Ascending aorta (tissue), 2 donors: ENCODE measurements at places on chromosomes 3 and 15.
A peak's percentile ranks its signal among the peaks of the same experiment; 100 is the strongest.

DNA sequence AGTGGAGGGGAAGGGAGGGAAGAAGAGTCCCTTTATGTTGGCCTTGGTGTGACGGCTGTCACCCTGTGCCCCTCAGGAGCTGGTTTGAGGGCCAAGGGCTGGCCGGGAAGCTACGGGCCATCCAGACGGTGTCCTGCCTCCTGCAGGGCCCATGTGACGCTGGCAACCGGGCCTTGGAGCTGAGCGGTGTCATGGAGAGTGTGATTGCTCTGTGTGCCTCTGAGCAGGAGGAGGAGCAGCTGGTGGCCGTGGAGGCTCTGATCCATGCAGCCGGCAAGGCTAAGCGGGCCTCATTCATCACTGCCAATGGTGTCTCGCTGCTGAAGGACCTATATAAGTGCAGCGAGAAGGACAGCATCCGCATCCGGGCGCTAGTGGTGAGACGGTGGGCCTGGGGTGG is 8.1 kb upstream of the RCCD1 start:
- no peaks in the 10 kb centered on the region for H3K27me3 ChIP-seq
- peaks cover 95% of the 10 kb centered on the region for H3K36me3 ChIP-seq
- no peak overlapping the region for H3K4me3 ChIP-seq
- no peak for DNase-seq
- no peak overlapping the region for H3K27ac ChIP-seq

DNA sequence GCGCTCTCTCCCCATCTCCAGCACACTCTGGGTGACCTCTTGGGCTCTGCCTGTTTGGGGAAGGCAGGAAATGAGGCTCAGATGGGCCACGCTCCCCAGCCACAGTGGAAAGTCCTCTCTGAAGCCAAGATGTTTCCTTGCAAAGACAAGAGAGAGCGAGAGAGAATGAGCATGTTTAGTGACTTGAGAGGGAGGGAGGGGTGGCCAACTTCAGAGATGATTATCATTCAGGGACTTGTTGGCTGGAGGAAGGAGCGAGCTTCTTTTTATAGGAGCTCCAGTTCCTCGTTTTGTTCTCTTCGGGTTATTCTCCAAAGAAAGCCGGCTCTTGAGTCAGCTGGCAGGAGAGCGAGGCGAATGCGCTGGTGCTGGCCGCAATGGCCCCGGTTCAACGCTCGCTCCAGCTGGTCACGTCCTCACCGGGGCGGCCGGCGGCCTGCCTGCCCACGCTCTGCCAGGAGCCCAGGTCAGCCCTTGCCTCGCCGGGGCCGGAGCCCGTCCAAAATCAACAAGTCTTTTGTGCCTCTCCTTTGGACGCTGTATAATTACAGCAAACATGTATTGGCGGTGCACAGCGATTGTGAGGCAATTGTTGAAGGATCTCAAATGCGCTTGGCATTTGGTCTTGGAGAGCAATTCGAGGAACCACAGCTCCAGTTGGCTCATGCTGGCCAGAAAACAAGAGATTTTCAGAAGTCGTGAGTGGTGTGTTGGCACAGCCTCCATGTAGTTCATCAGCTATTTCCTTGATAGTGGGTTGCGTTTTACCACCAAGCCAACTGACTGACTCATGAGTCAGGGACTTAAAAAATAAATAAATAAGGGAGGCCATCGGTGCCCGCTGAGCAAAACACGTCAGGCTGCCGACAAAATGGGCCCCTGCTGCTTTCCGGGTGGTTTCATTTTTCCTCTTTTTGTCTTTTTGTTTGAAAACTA is 288.6 kb downstream of the UACA start:
- peak; percentile 79 for DNase-seq
- H3K27ac ChIP-seq: peak overlapping the region; percentile 91
- no peaks in the 10 kb centered on the region for H3K27me3 ChIP-seq
- no peaks in the 10 kb centered on the region for H3K36me3 ChIP-seq

DNA sequence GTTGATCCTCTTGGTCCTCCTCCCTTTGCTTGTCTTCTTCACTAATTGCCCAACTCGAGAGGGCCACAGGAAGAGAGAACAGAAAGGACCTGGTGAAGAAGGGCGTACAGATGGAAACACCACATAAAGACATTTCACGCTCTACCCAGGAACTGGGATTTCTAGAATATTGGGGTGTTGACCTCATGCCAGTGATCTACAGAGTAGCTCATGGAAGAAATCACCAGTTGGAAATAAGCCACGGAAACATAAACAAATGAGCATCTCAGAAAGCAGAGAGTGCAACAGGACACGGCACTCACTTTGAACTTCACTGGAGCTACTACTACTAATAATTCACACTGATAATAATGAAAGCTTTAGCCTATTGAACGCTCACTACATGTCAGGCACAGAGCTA is 84.6 kb upstream of the ARHGEF3 start:
- H3K36me3 ChIP-seq: no peaks in the 10 kb centered on the region
- H3K27me3 ChIP-seq: no peaks in the 10 kb centered on the region

GRCh38 chr3:59908701-59909100 is 858.9 kb upstream of the CFAP20DC start:
- DNase-seq: no peak
- H3K27ac ChIP-seq: no peak overlapping the region
- no peaks in the 10 kb centered on the region for H3K36me3 ChIP-seq

GRCh38 chr3:11317300-11317699 is 45.1 kb downstream of the ATG7 start:
- H3K4me3 ChIP-seq: no peak overlapping the region
- H3K4me1 ChIP-seq: no peaks in the 10 kb centered on the region
- H3K36me3 ChIP-seq: peaks cover 95% of the 10 kb centered on the region
- no peak overlapping the region for H3K27ac ChIP-seq
- H3K27me3 ChIP-seq: no peaks in the 10 kb centered on the region
- DNase-seq: no peak

GRCh38 chr3:113166719-113167492 is 44.5 kb upstream of the BOC start:
- peaks cover 11% of the 10 kb centered on the region for H3K4me1 ChIP-seq
- no peaks in the 10 kb centered on the region for H3K27me3 ChIP-seq
- no peaks in the 10 kb centered on the region for H3K36me3 ChIP-seq
- no peak for DNase-seq

DNA sequence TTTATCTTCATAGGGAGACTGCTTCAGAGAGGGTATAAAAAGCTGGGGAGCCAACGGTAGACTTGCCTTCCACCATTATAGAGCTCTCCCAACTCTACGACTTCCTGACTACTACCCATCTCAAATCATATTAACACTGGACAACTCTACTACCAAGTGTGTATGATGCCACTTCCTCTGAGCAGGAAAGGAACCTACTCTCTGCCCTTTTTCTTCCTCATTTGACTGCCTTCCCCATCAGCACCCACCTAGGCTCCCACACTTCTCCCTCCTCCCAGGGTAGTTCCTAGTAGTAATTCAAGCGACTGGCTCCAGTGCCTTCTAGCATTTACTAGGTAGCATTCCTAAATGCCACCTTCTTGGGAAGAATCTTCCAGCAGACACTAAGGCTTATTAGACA is 24.5 kb upstream of the TBL1XR1 start:
- H3K27ac ChIP-seq: no peak overlapping the region
- no peaks in the 10 kb centered on the region for H3K27me3 ChIP-seq
- no peaks in the 10 kb centered on the region for H3K36me3 ChIP-seq
- DNase-seq: no peak

- H3K4me1 ChIP-seq: no peaks in the 10 kb centered on the region
- no peak overlapping the region for H3K27ac ChIP-seq
- no peaks in the 10 kb centered on the region for H3K27me3 ChIP-seq
- H3K36me3 ChIP-seq: no peaks in the 10 kb centered on the region
- H3K4me3 ChIP-seq: no peak overlapping the region
These were observed 14.5 kb upstream of the CCR1 start for GRCh38 chr3:46222435-46223161.

DNA sequence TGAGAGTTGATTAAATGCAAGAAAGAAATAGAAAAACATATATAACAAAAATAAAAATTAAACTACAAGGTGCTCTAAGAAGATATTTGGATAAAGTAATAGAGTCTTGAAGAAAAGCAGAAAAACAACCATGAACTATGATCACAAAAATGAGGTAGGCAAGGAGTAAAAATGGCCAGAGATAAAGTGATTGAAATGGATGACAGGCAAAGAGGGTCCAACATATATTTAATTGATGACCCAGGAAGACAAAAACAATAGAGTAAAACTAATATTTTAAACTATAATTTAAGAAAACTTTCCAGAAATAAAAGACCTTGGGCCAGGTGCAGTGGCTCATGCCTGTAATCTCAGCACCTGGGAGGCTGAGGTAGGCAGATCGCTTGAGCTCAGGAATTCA is 22.1 kb upstream of the WDR49 start:
- no peaks in the 10 kb centered on the region for H3K27me3 ChIP-seq
- peaks cover 21% of the 10 kb centered on the region for H3K36me3 ChIP-seq
- H3K4me3 ChIP-seq: no peak overlapping the region

DNA sequence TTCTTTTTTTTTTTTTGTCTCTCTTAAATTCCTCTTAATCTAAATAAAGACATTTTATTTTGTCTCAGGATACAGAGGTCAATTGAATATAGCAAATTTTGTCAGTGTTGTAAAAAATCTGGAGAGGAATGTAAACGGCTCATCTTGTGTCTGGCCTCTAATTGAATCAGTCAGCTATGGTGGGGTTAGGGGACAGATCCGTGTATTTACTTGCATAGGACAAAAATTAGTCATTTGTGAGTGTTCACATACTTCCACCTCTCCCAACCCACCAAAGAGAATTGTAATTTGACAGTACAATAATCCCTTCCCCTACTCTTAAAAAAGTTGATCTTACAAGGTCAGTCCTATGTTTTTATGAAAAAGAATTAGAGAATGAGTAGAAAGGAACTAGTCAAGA is 18.3 kb downstream of the PPARG start:
- no peaks in the 10 kb centered on the region for H3K36me3 ChIP-seq
- no peak overlapping the region for H3K27ac ChIP-seq
- H3K4me1 ChIP-seq: no peaks in the 10 kb centered on the region
- no peaks in the 10 kb centered on the region for H3K27me3 ChIP-seq
- no peak overlapping the region for H3K4me3 ChIP-seq
- DNase-seq: no peak

- DNase-seq: no peak
- no peak overlapping the region for H3K4me3 ChIP-seq
- H3K36me3 ChIP-seq: no peaks in the 10 kb centered on the region
- H3K27ac ChIP-seq: no peak overlapping the region
These were observed 53.2 kb upstream of the PPARG start for GRCh38 chr3:12235691-12236090.

DNA sequence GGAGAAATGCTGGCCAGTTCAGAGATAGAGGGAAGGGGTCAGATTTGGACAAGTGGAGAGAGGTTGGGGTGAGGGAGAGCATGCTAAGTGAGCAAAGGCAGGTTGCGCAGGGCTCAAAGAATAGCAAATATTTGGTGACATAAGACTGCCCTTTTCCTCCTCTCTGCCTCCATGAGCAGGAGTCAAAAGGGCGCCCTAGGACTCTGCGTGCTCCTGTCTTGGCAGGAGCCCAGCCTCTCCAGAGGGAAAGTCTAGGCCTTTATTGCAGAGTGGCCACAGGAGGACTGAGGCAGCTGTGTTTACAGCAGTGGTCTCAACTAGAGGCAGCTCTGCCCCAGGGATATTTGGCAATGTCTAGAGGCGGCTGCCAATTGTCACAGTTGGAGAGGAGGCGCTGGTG is 165.6 kb downstream of the FAM43A start:
- no peak overlapping the region for H3K27ac ChIP-seq
- H3K27me3 ChIP-seq: no peaks in the 10 kb centered on the region
- H3K4me1 ChIP-seq: peaks cover 3% of the 10 kb centered on the region
- H3K36me3 ChIP-seq: no peaks in the 10 kb centered on the region
- no peak overlapping the region for H3K4me3 ChIP-seq

- no peaks in the 10 kb centered on the region for H3K4me1 ChIP-seq
- H3K27ac ChIP-seq: no peak overlapping the region
- H3K36me3 ChIP-seq: no peaks in the 10 kb centered on the region
- DNase-seq: no peak
- H3K27me3 ChIP-seq: no peaks in the 10 kb centered on the region
These were observed 480.5 kb upstream of the ARRDC4 start for GRCh38 chr15:97479957-97480356.

GRCh38 chr3:180680097-180680430 is 775 bp upstream of the CCDC39 start:
- H3K27me3 ChIP-seq: no peaks in the 10 kb centered on the region
- peaks cover 7% of the 10 kb centered on the region for H3K4me1 ChIP-seq
- no peak for DNase-seq
- H3K4me3 ChIP-seq: peak overlapping the region; percentile 65

GRCh38 chr15:95973566-95974256 is 356.8 kb upstream of the NR2F2 start:
- H3K4me1 ChIP-seq: no peaks in the 10 kb centered on the region
- H3K36me3 ChIP-seq: no peaks in the 10 kb centered on the region
- DNase-seq: no peak
- no peaks in the 10 kb centered on the region for H3K27me3 ChIP-seq
- no peak overlapping the region for H3K27ac ChIP-seq
